Activated CD4-positive, alpha-beta T cell treated with anti-CD3 and anti-CD28 coated beads, Interleukin-2, amount 10 ng/mL, durations not matched to agents 7 days and 5 days (primary cell): ENCODE measurements at places on chromosomes 6 and 20. TPM values are rescaled to one million over a fixed set of nuclear protein-coding genes. Genes with fewer than 3 reads are reported as not detected.

DNA sequence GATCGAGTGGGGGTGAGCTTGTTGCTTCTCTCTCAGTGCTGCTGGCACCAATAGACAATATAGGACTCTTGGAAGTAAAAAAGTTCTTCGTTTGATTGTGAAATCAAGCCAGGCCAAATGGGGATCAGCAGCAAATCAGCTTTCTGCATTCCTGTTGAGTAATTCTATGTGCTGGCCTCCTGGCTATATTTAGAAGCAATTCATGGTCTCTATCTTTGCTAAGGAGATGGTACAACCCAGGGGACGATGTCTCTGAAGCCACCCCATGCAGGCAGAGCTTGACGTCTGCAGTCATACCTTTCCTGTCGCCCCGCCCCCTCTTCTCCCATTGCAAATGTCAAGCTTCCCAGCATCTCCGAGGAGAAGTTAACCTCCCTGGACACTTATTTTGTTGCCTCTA, 199.1 kb downstream of the SCP2D1 start:
- H3K36me3 ChIP-seq = no peaks in the 10 kb centered on the region
- no peak for DNase-seq
- no peaks in the 10 kb centered on the region for H3K4me1 ChIP-seq
- no peak overlapping the region for H3K4me3 ChIP-seq
- H3K27ac ChIP-seq = no peak overlapping the region
- no peaks in the 10 kb centered on the region for H3K27me3 ChIP-seq

GRCh38 chr6:89690944-89691324, 52.4 kb upstream of the LYRM2 start:
- no peak for DNase-seq
- H3K27ac ChIP-seq = peak overlapping the region; percentile 74
- H3K27me3 ChIP-seq = no peaks in the 10 kb centered on the region
- no peak overlapping the region for H3K4me3 ChIP-seq

AVP gene
- not detected for total RNA-seq

- H3K27me3 ChIP-seq = peaks cover 9% of the 10 kb centered on the region
- DNase-seq = no peak
- H3K27ac ChIP-seq = no peak overlapping the region
- peaks cover 5% of the 10 kb centered on the region for H3K36me3 ChIP-seq
- H3K4me3 ChIP-seq = no peak overlapping the region
These were observed 47.6 kb downstream of the STX11 start for GRCh38 chr6:144197919-144198318.

REM1 gene
- total RNA-seq = not detected

GRCh38 chr6:87922947-87923330, 124.7 kb upstream of the SPACA1 start:
- no peak for DNase-seq
- no peak overlapping the region for H3K27ac ChIP-seq
- H3K4me1 ChIP-seq = peaks cover 4% of the 10 kb centered on the region
- H3K27me3 ChIP-seq = peaks cover 12% of the 10 kb centered on the region

- no peaks in the 10 kb centered on the region for H3K4me1 ChIP-seq
- H3K27me3 ChIP-seq = peaks cover 24% of the 10 kb centered on the region
- no peak for DNase-seq
- no peak overlapping the region for H3K4me3 ChIP-seq
- no peak overlapping the region for H3K27ac ChIP-seq
These were observed 60.8 kb downstream of the SLC35D3 start for GRCh38 chr6:136982928-136983327.

GRCh38 chr6:106158816-106159215, 72.7 kb downstream of the PRDM1 start:
- no peak overlapping the region for H3K4me3 ChIP-seq
- peaks cover 4% of the 10 kb centered on the region for H3K27me3 ChIP-seq
- DNase-seq = no peak
- no peaks in the 10 kb centered on the region for H3K36me3 ChIP-seq
- no peak overlapping the region for H3K27ac ChIP-seq
- H3K4me1 ChIP-seq = peaks cover 18% of the 10 kb centered on the region

GRCh38 chr6:11427091-11427722, 110.3 kb upstream of the TMEM170B start:
- H3K4me1 ChIP-seq = peaks cover 19% of the 10 kb centered on the region
- H3K27me3 ChIP-seq = no peaks in the 10 kb centered on the region
- no peak overlapping the region for H3K27ac ChIP-seq

HLA-DRB5 gene
- total RNA-seq = 29.2 TPM

COL21A1 gene
- total RNA-seq = not detected

- H3K27me3 ChIP-seq = peaks cover 15% of the 10 kb centered on the region
- no peak overlapping the region for H3K27ac ChIP-seq
These were observed 20.2 kb upstream of the ARFGEF2 start for GRCh38 chr20:48901326-48901725.
